NCI-H345 (cell line): ENCODE measurements at places on chromosomes 12 and 14.

GRCh38 chr14:100893760-100894159 lies 9.8 kb downstream of the RTL1 start:
- DNase-seq = no peak

GRCh38 chr12:80213871-80214270 lies 114.5 kb downstream of the OTOGL start:
- no peak for DNase-seq

GRCh38 chr12:48910196-48910595 lies 15.1 kb downstream of the FKBP11 start:
- DNase-seq = no peak

- no peak for DNase-seq
Observed at GRCh38 chr14:27338012-27338411, 740.2 kb upstream of the NOVA1 start.

DNA sequence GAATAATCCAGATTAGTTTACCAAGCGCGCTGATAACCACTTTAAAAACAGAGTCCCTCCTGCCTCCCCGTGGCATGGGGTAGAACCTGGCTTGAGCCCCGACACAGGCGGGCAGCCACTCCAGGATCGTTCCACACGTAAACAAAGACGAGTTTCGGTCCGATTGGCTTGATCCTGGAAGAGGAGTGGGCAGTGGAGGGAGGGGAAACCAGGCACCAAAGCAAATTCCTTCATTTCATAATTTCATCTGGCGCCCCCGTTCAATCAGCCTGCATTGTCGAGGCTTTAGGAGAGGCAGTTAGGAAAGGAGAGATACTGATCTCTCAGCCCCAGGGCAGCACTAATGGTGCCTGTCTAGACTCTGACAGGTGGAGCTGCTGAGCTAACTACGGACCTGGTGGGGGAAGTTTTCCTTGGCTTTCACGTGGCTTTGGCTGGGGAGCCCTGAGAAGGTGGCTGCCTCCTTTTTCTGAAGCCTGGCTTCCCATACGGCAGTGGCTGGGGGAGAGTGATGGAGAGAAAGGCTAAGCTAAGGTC lies 751 bp upstream of the GPRC5A start:
- peak; percentile 46 for DNase-seq

DNA sequence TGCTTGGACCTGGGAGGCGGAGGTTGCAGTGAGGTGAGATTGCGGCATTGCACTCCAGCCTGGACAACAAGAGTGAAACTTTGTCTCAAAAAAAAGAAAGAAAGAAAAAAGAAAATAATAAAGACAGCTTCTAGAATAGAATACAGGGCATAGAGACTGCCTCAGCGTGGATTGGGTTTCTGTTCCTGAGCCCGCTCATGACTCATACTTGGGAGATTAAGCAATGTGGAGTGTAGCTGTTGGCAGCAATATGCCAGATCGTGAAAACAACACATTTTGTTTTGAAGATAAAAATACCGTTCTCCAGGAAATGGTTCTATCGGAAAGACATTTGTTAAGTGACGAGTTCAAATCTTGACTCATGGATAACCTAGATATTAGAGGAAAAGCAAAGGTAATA lies 67.2 kb downstream of the GLT1D1 start:
- no peak for DNase-seq

DNA sequence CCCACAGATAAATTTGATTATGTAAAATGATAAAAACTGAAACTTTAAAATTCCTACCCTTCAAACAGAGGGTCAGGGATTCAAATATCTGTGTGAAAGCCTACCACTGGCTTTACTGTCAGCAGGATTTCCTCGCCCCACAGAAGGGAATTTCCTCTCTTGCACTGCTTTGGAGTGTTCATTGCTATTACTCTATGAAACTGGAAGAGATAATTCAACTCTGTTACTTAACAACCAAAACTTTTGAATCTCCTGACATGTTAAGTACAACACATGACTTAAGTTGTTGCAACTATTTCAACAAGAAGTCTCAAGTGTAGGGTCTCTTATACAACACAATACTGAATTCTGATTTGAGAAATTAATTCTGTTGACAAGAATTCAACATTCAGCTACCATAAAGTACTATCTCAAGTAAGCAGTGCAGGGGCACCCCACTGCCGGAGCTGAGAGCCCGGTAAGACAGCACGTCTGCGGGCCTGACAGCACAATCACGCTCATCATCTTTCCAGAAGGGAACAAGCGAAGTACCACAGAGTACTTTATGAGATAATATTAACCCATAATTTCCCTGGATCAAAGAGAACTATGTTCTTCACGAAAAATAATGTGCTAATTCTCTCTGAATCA lies 22.9 kb downstream of the DICER1 start:
- no peak for DNase-seq

GRCh38 chr12:76946446-76946845 lies 67.6 kb upstream of the CSRP2 start:
- no peak for DNase-seq
